NCI-H460 (cell line): ENCODE measurements at places on chromosomes 7 and 10. TPM values are rescaled to one million over a fixed set of nuclear protein-coding genes. Genes with fewer than 3 reads are reported as not detected.

DNA sequence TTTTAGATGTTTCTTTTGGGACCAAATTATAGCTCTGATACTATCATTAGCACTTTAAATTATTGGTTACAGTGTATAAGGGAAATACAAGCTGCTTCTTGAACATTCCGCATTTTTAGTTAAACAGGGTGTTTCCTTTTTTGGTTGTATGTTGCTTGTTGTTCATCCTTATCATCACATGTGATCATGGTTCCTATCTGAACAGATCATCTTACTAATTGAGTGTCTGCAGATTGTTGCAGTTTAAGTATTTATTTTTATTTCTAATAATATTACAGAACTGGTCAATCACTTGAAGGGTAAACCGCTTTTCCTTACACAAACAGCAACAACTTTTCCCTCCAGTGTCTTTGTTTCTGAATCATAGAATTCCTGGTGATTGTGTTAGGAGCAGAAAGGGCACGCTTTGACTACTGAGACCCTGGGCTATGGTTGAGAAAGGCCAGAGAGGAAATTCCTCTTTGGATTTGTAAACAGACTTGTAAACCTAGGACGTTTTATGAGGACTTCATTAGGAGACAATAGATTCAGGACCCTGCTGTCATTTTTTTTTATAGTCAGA lies 37.2 kb downstream of the CHN2 start:
- no peak for DNase-seq

DNA sequence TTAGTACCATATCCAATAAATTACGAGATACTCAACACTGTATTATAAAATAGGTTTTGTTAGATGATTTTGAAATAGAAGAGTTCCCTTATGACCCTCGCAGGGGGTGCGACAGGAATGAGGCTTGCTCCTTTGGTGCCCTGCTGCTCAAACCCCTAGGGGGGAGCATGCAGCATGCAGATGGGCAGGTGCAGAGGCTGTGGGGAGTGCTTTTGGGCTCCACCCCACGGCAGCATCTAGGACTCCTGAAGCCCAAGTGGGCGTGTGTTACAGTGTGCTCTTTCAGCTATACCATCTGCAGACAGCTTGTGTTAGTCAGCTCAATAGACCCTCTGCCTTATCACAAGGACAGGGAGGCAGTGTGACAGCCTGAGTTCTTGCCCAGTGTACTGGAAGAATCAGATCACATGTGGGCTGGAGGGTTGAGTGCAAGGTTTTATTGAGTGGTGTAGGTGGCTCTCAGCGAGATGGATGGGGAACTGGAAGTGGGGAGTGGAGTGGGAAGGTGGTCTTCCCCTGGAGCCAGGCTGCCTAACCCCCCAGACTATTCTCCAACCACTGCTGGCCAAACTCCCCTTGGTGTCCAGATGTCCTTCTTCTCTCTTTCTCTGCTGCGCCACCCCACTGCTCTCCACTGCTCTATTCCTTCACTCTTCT lies 3.1 kb upstream of the MRC1 start:
- DNase-seq: no peak

- DNase-seq: peak; percentile 62
Observed at GRCh38 chr10:100508691-100509150, 10.9 kb downstream of the SEC31B start.

- DNase-seq: no peak
Observed at GRCh38 chr7:100367676-100368613, 5.3 kb upstream of the PILRA start.

- no peak for DNase-seq
Observed at GRCh38 chr7:6241607-6241973, 30.8 kb downstream of the CYTH3 start.

DNA sequence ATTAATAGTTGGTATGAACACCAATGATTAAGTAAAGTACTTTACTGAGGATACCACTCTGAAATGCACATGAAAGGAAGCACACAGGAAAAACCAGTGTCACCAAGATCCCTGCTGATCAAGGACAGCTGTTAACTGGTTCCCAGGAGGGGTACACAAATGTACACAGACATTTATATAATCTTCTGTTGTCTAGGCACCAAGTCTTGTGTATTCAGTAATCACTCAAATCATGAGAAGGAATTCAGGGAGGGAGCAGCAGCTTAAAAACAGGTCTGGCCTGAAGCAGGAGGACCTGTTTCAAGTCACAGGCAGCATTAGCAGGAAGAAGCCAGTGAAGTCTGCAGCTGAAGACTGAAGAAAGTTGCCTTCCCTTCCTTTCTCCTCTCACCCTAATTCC lies 18.7 kb downstream of the MPP7 start:
- DNase-seq: no peak

KLF6 gene
- 8.8 and 15.7 TPM in 2 replicates for total RNA-seq

C7orf57 gene
- 0.12 TPM in 1 of 2 replicates, not detected in the other for total RNA-seq
